ENCODE measurements at places on chromosomes 6 and 20. TPM values are rescaled to one million over a fixed set of nuclear protein-coding genes. Genes with fewer than 3 reads are reported as not detected.

The LIME1 gene
- 297 TPM for polyA plus RNA-seq

The ZC3H12D gene
- 9.8 TPM for polyA plus RNA-seq

The NFATC2 gene
- 42.4 TPM for polyA plus RNA-seq

The PTCRA gene
- polyA plus RNA-seq: not detected

The POU5F1 gene
- polyA plus RNA-seq: not detected

The DCDC2 gene
- polyA plus RNA-seq: not detected

The TUBB1 gene
- not detected for polyA plus RNA-seq

The BEND3 gene
- not detected for polyA plus RNA-seq

The PROKR2 gene
- polyA plus RNA-seq: not detected

The SLC32A1 gene
- not detected for polyA plus RNA-seq

The MPIG6B gene
- polyA plus RNA-seq: not detected

The IL20RA gene
- not detected for polyA plus RNA-seq

Measured in CD4-positive, alpha-beta memory T cell (primary cell).